ENCODE measurements at places on chromosomes 3 and 15. TPM values are rescaled to one million over a fixed set of nuclear protein-coding genes. Genes with fewer than 3 reads are reported as not detected.

DNA sequence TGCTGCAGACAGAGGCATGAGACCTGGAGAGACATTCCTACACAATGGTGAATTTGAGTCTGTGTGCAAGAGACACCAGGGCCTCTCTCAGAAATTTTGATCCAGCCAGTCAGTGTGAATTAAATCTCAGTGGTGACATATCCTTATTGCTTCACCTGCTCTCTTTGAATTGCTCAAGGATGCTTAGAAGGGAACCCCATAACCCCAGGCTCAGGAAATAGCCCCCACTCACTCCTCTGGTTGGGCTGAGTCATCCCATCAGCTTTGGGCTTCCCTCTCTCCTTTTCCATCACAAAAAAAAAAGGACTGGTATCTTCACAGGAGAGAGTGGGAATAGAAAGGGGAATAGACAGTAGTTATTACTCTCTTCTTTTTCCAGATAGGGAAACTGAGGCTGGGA is 33.0 kb upstream of the LARS2 start:
- no peak for DNase-seq

The MASP1 gene
- 0.69 TPM for polyA plus RNA-seq

- no peak for DNase-seq
These were observed 604 bp downstream of the CCPG1 start for GRCh38 chr15:55407498-55408011.

DNA sequence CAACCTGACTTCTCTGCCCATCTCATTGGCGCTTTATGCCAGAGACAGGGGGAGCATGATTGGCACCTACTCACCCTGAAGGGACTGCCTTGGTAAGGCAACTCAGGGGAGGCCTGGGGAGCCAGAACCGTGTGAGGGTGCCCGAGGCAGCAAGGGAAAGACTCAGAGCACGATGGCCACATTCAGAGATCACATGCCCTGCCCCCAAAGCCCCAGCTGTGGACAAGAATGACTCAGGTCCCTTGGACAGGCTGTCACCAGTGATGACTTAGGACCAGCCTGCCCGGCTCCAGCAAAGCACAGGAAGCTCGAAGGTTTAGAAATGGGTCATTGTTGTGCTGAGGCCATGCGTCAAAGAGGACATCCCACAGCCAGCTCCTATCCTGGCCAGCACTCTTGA is 49.1 kb upstream of the LIMD1 start:
- peak; percentile 74 for DNase-seq

DNA sequence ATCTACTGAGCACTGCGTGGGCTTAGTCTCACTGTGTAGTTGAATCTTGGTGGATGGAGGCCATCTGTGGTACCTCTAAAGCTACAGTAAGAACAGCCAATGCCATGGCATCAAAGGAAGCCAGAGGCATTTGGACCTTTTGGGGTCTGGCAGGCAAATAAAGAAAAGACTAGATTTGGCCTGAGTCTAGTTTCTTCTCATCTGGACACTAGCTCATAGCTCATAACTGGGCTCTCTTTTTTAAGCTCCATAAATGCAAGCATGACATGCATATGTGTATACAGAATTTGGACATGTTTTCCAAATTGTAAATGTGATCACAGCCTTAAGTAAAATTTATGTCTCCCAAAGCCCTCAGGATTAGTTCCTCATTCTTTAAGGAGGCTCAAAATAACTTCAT is 107.5 kb downstream of the CNTN6 start:
- no peak for DNase-seq

GRCh38 chr3:149650828-149651227 is 7.0 kb downstream of the WWTR1 start:
- DNase-seq: no peak

The IGSF11 gene
- not detected for polyA plus RNA-seq

The GRM2 gene
- polyA plus RNA-seq: not detected

DNA sequence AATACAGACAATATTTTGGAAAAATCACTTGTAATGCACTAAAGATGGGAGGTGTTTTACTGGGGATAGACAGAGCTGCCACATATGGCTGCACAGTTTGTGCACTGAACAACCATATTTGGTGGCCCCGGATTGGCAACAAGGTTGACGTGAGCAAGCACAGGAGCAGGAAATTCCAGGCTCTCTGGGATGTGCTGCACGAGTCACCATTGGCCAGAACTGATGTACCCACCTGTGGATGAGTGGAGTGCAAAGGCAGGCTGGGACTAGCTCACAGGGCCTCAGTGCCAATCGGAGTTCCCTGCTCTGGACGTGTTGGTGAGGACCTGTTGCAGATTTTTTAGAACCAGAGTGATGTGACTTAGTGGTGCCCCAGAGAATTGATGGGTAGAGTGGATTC is 42.0 kb upstream of the SCAANT1 start:
- DNase-seq: no peak

The TRPC1 gene
- polyA plus RNA-seq: not detected

DNA sequence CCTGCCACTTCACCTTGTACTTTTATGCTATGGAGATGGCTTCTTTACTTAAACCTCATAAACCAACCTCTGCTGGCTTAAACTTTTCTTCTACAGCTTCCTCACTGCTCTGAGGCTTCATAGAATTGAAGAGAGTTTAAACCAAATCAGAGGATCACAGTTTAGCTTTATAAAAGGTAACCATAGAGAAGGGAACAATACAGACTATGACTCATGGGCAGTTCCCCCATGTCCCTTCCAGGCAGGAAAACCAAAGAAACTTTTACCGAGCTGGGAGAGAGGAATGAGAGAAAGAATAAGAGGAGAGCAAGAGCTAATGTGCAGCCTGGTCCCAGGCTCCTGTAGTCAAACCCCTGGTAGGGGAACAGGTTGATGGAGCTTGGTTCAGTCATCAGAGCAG is 53.9 kb upstream of the NEDD4 start:
- DNase-seq: no peak

The CATSPER2 gene
- polyA plus RNA-seq: 3.4 TPM

DNA sequence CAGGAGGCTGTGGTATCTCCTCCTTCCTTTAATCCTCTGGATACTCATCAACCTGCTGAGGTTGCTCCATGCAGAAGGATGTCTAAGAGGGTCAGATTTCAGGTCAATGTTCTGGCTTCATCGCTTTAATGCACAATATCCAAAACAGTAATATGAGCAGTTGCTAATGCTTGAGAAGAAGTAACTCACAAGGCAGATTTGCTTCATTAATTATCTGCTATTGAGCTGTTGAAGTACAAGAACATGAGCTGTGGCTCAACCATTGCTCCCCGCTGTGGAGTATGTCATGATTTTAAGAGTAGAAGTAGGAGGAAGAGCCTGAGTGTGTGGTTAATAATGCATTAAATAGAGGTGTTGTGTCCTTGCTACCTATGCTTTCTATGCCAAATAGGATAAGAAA is 1412.9 kb upstream of the ALCAM start:
- no peak for DNase-seq

- no peak for DNase-seq
These were observed 190.6 kb downstream of the TCF12 start for GRCh38 chr15:57109005-57109404.

GRCh38 chr15:60479361-60480110 is 594 bp upstream of the ICE2 start:
- DNase-seq: no peak

DNA sequence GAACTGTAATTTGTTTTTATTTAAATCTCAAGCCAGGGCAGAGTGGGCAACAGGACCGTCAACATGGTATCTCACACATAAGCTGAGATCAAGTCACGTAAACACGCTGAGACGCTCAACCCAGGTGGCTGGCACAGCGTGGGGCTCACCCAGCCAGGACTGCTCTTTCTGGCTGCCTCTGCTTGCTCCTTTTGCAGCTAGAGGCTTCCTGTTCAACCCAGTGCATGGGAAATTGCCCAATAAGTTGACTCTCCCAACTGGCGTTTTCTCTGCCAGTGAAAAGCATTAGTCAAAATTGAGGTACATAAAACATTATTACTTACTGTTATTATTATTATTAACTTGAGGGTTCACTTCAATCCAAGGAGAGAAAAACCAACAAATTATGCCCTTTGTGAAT is 398.1 kb downstream of the NR2F2 start:
- DNase-seq: no peak

The MNS1 gene
- polyA plus RNA-seq: 1.8 TPM

- DNase-seq: no peak
These were observed 82.5 kb upstream of the PSMD6 start for GRCh38 chr3:64105816-64106215.

The CFAP91 gene
- polyA plus RNA-seq: 0.39 TPM

The DUOXA2 gene
- polyA plus RNA-seq: 117 TPM

DNA sequence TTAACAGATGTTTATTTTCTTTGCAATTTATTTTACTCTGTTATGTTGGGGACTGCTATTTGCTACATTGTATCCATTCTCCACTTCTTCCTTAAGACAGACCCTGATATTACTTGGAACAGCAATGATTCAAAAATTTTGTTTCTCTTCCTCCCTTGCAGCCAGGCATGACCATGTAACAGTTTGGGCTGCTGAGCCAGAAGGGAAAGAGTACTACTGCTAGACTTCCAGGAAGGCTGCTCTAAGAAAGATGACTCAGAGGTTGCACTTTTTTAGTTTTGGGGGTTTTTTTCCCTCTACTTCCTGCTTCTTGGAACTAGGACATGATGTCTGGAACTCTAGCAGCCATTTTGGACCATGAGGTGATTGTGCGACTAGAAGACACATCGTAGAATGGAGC is 10.3 kb downstream of the PRR20G start:
- no peak for DNase-seq

DNA sequence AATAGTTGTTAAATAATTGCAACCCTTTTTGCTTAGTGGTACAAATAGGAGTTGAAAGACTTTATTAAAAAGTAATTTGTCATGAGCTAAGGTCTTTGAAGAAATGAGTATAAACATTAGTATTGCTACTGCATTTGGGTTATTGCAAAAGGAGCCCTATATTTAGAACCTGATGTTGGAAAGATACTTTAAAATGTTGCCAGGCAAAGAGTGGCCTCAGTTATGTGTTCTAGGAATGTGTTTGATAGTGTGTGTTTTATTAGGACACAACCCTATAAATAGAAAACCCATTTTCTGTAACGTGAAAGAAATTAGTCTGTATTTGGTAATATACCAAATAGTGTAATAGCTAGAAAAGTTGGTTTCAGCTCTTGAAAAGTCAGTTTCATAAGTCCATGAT is 10.7 kb downstream of the VPS8 start:
- no peak for DNase-seq

GRCh38 chr3:174101244-174101643 is 703.7 kb downstream of the NLGN1 start:
- DNase-seq: no peak

DNA sequence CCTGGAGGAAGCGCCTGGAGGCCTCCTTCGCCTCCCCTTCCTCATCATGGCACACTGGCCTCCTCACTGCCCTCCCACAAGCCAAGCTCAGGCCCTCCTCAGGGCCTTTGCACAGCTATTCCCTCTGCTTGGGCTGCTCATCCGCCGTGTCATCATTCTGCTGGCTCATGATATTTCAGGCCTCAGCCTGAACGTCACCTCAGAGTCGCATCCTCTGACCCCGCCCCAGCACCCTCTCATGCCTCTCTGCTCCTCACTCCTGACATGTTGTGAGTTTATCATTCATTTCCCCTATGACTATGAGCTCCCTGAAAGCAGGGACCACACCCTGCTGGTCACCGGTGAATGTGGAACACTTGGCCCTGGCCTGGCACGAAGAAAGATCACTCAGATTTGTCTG is 20.7 kb upstream of the POC1A start:
- peak; percentile 35 for DNase-seq

DNA sequence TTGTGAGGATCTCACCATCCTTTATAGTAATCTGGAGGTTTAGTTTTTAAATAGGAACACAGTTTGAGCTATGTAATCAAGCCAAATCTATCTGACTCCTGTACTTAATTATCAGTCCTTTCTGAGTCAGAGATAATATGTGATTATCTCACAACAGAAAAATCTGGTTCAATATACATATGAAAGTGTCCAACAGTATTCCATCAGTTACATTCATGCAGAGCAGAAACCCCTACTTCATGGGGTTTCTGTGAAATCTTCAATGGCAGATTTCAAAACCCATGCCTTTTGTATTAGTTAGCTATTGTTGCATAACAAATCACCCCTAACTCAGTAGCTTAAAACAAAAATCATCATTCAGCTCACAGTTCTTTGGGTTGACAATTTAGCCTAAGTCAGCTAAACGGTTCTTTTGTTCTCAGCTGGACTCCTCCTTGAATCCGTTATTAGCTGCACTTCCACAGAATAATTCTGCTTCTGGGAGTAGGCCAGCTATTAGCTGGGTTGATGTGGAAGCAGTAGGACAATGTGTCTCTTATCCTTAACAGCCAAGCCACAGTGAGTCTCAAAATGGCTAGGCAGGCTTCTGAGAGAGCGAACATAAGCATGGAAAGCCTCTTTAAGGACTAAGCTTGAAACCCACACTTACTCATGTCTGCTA is 42.9 kb upstream of the ARPP21 start:
- no peak for DNase-seq

GRCh38 chr3:111588527-111588926 is 6.6 kb downstream of the ZBED2 start:
- DNase-seq: no peak

The THAP10 gene
- polyA plus RNA-seq: 2.5 TPM

The ZNF501 gene
- 2.0 TPM for polyA plus RNA-seq

DNA sequence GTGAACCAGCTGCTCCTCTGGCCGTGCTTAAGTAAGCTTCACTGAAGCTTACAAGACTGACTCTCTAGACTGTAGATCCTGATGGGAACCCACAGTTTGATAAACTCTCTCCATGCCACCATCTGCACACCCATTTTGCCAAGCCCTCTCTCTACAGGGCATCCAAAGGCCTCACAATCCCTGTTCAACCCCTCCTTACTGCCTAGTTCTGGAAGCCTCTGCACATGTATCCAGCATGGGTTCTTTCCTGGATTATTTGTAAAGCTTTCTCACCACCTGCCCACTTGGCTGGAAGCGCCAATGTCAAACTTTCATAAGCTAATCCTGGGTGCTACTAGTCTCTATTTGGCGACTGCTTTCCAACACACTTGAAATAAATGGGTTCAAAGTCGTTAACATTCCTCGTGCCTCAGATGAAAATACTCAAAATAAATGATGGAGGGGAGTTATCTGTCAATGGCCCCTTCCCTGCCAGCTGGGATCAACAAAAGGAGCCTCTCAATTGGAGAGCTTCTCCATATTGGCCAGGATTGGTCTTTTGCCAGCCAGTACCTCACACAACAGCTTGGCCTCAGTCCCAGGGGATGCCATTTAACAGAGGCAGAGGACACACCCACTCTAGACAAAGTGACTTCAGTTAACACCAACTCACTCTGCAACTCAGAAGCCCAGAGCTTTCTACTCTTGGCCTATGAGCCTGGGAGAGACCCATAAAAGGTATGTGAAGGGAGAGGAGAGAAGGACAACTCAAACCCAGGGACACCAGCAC is 48.1 kb downstream of the SH3BP5 start:
- DNase-seq: no peak

GRCh38 chr3:76470285-76470684 is 569.6 kb upstream of the ROBO2 start:
- no peak for DNase-seq

The PLAAT1 gene
- not detected for polyA plus RNA-seq
